ENCODE measurements at places on chromosomes 3 and 15.

DNA sequence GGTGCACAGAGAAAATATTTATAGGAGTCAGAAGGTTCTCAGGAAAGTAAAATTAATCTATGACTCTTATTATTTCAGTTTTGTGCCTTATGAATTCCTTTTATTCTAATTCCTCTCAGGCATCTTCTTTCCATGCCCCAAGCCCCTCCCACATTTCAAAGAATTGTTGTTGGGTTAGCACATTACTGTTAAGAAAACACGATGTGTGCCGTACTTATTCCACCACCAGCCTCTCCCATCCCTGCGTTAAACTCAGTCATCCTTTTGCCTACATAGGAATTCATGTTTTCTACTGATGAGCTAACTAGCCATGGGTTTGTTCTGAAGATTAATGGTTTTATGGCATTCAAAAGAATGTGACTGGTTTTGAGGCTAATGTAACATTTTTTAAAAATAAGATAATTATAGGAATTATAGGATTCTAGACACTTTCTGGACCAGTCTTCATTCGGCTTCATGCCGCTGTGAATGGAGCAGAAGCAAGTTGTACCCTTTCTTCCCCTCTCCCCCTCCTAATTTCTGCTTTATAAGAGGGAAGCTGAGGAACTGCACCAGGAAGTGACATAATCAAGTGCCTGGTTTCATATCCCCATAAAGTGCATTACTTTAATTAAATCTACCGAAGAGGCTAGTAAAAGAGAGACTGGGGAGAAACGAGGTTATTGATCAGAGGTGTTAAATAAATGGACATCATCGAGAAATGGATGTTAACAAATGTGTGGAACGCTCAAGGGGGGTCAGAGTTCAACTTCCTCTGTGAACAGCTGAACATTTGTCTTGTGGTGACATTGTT lies 12.3 kb upstream of the MB21D2 start:
- no peak for DNase-seq

GRCh38 chr3:101171681-101172191 lies 148.6 kb downstream of the IMPG2 start:
- DNase-seq = no peak

DNA sequence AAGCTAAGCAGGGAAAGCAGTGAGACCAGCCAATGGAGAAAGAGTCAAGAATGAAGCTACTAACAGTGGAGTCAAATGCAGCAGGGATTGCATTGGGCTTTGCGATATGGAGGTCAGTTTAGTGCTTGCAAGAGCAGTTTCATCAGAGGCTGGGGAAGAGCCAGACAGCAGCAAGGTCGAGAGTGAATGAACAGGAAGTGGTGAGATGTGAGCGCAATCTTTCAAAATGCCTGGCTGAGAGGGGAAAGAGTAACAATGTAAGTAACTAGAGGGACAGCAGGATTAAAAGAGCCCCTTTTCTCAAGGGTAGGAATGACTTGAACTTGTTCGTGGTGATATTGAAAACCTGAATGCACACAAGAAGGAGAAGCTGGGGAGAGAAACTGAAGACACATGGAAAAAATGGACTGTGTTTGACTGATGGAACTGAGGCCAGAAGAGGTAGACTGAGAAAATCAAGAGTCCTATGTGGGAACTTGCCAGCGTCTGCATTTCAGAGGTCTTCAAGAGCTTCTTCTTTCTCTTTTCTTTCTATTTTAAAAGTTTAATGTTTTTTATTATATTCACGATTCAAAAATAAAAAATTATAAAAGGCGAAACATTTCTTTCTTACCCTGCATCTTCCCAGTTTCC lies 30.6 kb upstream of the GPR160 start:
- no peak for DNase-seq

DNA sequence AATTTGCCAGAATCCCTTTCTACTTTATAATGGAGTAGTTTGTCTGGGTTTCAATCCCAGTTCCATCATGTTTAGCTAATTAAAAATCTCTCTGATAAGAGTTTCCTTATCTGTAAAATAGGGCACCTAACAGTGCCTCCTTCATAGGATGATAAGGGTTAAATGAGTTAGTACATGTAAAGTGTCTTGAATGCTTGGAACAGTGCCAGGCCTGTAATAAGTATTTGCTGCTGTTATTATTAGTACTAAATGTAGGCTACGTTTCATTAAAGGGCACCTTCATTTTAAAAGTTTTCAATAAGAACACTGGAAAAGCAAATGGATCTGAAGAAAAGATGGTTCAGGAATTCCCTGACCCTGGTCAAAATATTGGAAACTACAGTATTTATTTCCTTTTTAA lies 11.8 kb upstream of the SLC2A2 start:
- DNase-seq = peak; percentile 9

GRCh38 chr15:68789534-68790241 lies 31.0 kb downstream of the ANP32A start:
- peak; percentile 79 for DNase-seq

GRCh38 chr3:11570789-11571495 lies 72.8 kb downstream of the VGLL4 start:
- no peak for DNase-seq

GRCh38 chr3:12947504-12948369 lies 106.4 kb upstream of the RPL32 start:
- DNase-seq = peak; percentile 9

DNA sequence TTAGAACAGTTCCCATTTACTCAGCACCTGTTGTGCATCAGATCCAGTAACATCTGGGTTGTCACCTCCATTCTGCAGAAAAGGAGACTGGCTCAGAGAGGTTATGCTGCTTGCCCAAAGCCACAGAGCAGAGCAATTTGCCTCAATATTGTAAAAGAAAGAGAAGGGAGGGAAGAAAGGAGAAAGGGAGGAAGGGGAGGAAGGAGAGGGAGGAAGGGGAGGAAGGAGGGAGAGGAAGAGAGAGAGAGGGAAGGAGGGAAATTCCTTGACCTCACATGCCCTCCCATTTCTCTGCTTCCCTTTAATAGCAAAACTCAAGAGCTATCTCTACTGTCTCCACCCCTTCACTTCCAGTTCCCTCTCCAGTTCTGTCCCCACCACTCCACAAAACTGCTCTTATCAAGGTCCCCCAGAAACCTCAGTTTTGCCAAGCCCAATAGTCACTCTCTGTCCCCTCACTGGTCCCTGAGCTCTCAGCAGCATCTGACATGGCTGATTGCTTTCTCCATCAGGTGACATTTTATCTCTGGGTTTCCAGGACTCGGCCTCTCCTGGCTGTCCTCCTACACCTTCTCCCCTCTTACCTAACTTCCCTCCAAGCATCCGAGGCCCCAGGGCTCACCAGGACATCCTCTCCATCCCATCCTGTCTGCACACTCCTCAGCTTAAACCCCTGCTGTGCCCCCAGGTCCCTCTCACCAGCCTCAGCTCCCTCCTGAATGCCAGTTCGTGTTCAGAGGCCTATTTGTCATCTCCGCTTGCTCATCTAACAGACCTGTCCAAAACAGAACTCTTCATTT lies 104.7 kb upstream of the LINGO1 start:
- DNase-seq = no peak

DNA sequence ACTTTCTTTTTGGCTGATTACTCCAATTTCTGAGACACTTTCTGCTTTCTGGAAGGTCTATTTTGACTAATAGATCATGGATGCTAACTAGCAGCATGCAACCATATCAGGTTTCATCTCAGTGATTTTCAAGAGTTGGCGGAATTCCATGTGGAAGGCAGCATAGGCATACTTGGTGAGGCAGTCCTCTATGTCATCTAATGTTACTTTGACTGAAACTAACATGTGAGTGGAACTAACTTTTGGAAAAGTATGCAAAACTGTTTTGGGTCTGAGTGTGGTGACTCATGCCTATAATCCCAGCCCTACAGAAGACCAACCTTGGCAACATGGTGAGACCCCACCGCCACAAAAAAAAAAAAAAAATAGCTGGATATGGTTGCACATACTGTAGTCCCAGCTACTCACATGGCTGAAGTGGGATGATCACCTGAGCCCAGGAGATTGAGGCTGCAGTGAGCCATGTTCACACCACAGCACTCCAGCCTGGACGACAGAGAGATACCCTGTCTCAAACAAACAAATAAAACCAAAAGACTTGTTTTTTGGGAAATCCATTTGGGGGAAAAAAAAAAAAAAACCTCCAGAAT lies 1033.7 kb downstream of the ROBO1 start:
- DNase-seq = peak; percentile 85

DNA sequence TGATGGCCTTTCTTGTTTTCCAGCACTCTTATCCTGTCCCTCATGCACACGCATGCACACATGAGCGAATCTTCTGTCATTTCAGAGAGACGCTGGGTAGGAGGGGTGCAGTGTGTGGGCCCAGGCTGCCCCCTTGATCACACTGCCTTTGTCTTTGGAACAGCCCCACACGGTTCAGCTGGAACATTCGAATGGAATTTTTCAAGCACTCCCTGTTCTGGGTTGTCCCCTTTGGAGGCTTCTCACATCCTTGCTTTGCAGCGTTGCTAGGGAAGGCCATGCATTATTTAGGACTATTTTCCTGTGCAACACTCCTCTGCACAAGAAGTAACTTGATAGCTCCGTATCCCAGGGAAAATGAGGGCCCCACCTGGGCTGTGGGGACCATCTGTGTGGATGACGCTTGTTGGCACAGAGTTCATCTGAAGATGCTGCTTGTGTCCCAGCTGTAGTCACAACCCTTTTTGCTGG lies 78.4 kb downstream of the SPSB4 start:
- peak; percentile 73 for DNase-seq

All from NCI-H69 (cell line).